ENCODE measurements at places on chromosomes 4 and X.

DNA sequence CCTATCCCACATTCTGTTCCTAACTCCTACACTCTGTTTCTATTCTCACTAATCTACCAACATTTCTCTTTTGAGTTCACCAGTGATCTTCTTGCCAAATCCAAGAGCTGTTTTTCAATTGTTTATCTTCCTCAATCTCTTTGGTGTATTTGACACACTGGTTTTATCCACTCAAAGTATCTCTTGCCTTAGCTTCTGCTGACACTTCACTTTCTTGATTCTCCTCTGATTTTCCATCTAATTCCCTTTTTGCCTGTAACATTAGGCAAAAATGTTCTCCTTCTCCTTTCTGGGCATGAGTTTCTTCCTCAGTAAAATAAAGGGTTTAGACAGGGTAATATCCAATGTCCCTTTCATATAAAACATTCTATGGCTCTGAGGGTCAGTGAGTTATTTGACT is 26.2 kb downstream of the GRIA3 start:
- no peak for DNase-seq

GRCh38 chr4:63155561-63155960 is 1253.7 kb downstream of the TECRL start:
- DNase-seq: no peak

GRCh38 chrX:70774223-70774622 is 134.3 kb downstream of the TEX11 start:
- DNase-seq: no peak

- DNase-seq: no peak
Observed at GRCh38 chr4:98539299-98539698, 119.1 kb downstream of the TSPAN5 start.

DNA sequence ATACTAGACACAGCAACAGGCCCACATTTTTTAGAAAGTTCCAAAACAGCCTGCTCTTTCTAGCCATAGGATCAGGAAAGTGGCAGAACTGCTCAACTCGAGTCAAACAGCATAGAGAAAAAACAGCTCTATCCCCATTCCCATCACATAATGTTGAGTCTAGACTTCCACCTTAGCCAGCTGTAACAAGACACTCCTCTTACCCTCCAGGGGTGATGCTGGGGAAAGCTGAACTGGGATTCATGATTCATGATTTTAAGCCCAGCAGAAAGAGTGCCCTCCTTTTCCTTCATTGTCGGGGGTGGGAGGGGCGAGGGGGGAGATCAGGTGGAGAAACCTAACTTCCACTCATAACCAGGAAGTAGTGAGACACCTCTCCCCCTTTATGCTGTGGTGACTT is 86.1 kb downstream of the CENPC start:
- no peak for DNase-seq

GRCh38 chrX:19571711-19572110 is 56.4 kb upstream of the MAP3K15 start:
- DNase-seq: peak; percentile 46

- DNase-seq: no peak
Observed at GRCh38 chrX:39002466-39002865, 201.2 kb downstream of the MID1IP1 start.

DNA sequence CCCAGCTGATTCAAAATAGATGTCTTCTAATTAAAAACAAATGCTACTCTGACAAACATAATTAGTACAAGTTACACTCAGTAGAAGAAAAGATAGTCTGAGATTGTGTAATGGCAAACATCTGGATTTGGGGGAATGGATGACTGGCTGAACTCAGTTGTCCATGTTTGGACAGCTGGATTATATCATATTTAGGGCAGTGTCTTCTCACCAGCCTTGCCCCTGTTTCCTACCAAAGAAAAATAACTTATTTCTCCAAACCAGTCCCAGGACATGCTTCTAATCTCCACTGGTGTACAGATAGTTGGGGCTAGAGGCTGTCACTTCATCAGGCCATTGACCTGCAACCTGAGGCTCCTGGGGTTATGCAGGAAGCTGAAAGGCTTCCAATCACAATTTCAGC is 237.3 kb downstream of the USP46 start:
- DNase-seq: no peak
